Right lobe of liver (tissue), 6 donors: ENCODE measurements at places on chromosomes 11 and 22. TPM values are rescaled to one million over a fixed set of nuclear protein-coding genes. Genes with fewer than 3 reads are reported as not detected.

Gene MYRF
- total RNA-seq = 14.7 TPM

Gene MS4A8
- total RNA-seq = not detected

Gene CSTF3
- 12.0 TPM for total RNA-seq

Gene ASPHD2
- total RNA-seq = 0.07 TPM

Gene MRPL21
- total RNA-seq = 18.8 TPM

Gene SYT8
- total RNA-seq = not detected

GRCh38 chr11:11898648-11899047 is 56.9 kb downstream of the USP47 start:
- H3K27me3 ChIP-seq = no peaks in the 10 kb centered on the region
- H3K27ac ChIP-seq = no peak overlapping the region
- no peaks in the 10 kb centered on the region for H3K36me3 ChIP-seq
- no peaks in the 10 kb centered on the region for H3K4me1 ChIP-seq

DNA sequence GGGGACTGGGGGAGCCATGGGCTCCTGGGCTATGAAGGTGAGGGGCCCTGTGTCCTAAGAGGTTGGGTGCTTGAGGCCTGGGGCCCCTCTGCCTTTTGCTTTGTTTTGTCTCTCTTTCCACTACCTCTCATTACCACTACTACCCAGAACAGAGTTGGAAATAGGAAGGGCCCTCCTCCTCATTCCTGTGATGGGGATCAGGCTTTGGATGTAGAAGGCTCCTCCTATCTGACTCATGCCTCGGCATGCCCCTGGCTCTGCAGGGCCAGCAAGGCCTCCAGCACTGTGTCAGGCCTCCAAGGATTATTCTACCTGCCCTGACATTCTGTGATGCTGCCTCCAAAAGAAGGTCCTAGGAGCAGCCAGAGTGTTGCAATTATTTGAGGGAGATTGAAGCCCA is 766 bp downstream of the IZUMO1R start:
- H3K27me3 ChIP-seq = no peaks in the 10 kb centered on the region
- no peak overlapping the region for H3K4me3 ChIP-seq
- H3K36me3 ChIP-seq = no peaks in the 10 kb centered on the region
- H3K4me1 ChIP-seq = no peaks in the 10 kb centered on the region
- H3K27ac ChIP-seq = no peak overlapping the region
- DNase-seq = no peak

DNA sequence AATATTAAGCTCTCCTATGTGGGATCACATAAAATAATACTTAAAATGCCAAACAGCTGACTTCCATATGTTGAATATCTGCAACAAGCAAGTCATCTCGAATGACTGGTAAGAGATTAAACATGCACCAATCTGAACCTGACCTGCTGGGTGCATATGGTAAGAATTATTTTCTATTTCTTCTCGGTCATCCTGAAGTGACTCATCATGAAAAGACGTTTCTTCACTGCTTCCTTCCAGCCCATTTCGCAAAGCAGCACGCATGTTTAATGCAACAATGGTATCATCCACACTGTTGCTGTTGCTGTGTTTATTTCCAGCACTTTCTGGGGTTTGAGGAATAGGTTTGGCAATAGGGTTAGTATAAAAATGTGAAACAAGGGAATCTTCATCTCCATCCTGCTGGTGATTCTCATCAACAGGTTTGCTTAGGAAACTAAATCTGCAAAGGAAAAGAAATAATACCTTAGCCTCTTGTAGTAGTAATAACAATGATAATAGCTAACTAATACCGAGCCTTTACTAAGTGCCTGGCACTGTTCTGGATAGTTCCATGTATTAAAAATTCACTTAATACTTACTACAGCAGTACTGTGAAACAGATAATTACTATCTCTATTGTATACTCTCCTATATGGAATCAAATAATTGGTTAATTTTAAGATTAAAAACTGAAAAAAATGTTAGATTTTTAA is 52.0 kb upstream of the CHRNA10 start:
- no peaks in the 10 kb centered on the region for H3K27me3 ChIP-seq
- no peak overlapping the region for H3K27ac ChIP-seq
- DNase-seq = no peak
- no peak overlapping the region for H3K4me3 ChIP-seq
- H3K36me3 ChIP-seq = peaks cover 55% of the 10 kb centered on the region

DNA sequence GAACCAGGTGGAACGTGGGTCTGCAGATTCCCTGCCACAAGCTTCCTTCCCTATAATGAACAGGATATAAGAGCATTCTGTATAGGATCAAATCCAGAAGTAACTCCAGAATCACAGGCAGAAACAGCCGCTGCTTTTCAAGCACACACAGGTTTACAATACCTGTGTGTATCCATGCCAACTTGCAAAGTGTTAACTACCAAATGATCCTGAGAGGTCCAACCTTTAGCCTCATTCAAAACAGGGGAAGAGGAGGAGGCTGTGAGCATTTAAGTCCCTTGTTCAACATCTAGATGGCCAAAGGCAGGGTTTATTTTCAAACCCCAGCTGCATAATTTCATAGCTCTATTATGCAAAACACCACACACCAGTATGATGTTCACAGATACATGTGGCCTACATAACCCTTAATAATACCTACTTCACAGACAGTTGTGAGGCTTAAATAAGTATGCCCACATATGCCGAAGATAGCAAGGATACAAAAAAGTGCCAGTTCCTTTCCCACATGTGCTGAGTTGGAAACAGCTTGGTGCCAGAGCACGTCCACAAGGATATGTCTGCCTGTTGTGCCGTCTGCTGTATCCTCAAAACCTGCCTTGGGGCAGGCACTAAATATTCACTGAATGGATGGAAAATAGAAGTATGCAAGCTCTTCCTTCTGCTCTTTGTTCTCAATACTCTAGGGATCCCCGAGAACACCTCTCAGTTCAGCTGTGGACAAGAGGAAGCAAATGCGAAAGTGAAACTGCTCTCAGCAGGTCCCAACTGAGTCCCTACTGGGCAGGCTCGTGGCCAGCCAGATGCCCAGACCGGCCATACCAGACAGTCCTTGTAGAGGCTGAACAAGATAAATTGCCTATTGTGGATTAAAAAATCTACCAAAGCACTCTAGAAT is 66.8 kb downstream of the LARGE1 start:
- peak; percentile 80 for DNase-seq
- H3K4me1 ChIP-seq = peaks cover 16% of the 10 kb centered on the region
- H3K27ac ChIP-seq = peak overlapping the region; percentile 56
- H3K4me3 ChIP-seq = peak overlapping the region; percentile 57

GRCh38 chr22:38138961-38139360 is 28.5 kb upstream of the BAIAP2L2 start:
- H3K36me3 ChIP-seq = no peaks in the 10 kb centered on the region
- DNase-seq = peak; percentile 25
- no peaks in the 10 kb centered on the region for H3K4me1 ChIP-seq
- no peaks in the 10 kb centered on the region for H3K27me3 ChIP-seq
- no peak overlapping the region for H3K4me3 ChIP-seq
- H3K27ac ChIP-seq = no peak overlapping the region

DNA sequence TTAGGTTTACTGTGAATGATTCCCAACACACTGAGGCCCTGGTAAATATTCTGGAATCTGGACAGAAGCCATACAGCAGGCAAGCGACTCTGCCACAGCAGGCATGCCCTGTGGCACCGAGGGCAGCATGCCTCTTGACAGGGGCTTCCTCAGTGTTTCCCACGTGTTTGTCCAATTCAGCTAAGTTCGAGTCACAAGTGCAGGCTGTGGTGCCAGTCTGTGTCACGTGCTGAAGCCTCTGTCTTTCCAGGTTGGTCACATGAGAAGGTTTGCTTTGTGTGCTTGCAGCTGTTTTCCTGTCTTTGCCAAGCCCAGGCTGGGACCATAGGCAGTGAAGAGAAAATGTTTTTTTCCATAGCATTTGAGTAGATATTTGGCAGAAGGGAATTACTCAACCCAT is 2.4 kb upstream of the PPFIBP2 start:
- no peak overlapping the region for H3K4me3 ChIP-seq
- H3K36me3 ChIP-seq = no peaks in the 10 kb centered on the region
- peak; percentile 81 for DNase-seq
- H3K4me1 ChIP-seq = no peaks in the 10 kb centered on the region
- H3K27me3 ChIP-seq = no peaks in the 10 kb centered on the region
- H3K27ac ChIP-seq = no peak overlapping the region

- H3K4me3 ChIP-seq = no peak overlapping the region
- no peak overlapping the region for H3K27ac ChIP-seq
- no peaks in the 10 kb centered on the region for H3K4me1 ChIP-seq
- H3K27me3 ChIP-seq = no peaks in the 10 kb centered on the region
- no peaks in the 10 kb centered on the region for H3K36me3 ChIP-seq
Observed at GRCh38 chr11:101523634-101524260, 60.1 kb downstream of the TRPC6 start.

DNA sequence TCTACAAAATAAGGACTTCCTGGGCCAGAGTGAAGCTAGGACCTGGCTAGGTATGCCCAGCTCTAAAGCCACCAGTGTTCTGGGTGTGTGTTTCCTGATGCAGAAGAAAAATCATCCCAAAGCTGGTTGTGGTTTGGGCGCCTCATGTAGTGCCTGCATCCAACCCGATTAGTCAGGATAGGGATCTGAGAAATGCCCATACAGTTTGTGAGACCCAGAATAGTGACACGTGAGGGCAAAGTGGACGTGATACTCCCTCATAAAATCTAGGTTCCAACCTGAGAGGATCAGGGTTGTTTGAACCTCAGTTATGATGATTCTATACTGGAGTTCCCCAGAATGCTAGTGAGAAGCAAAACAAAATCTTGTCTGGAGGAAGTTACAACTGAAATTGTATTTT is 238.4 kb downstream of the TBC1D22A start:
- DNase-seq = no peak
- H3K4me1 ChIP-seq = no peaks in the 10 kb centered on the region
- H3K36me3 ChIP-seq = no peaks in the 10 kb centered on the region
- no peaks in the 10 kb centered on the region for H3K27me3 ChIP-seq
- H3K4me3 ChIP-seq = no peak overlapping the region

- H3K27me3 ChIP-seq = no peaks in the 10 kb centered on the region
- no peaks in the 10 kb centered on the region for H3K36me3 ChIP-seq
- DNase-seq = no peak
- H3K27ac ChIP-seq = no peak overlapping the region
- H3K4me1 ChIP-seq = no peaks in the 10 kb centered on the region
- H3K4me3 ChIP-seq = no peak overlapping the region
Observed at GRCh38 chr11:34790620-34791019, 125.6 kb downstream of the APIP start.

DNA sequence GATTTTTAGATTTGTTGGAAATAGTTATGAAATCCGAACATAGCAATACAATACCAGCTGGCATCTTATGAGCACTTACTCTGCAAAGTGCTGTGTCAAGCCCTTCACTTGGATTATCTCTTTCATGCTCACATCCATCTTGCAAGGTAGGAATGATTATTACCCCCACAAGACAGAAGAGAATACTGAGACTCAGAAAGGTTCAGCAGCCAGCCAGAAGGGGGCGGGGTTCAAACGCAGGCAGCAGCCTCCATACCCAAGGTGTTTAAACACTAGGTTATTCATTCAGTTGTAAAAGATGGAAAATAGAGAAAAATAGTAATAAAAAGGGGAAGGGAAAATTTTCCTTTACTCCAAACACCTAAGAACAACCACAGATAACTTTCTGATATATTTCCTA is 158.5 kb downstream of the CCDC34 start:
- H3K36me3 ChIP-seq = no peaks in the 10 kb centered on the region
- DNase-seq = no peak
- no peak overlapping the region for H3K27ac ChIP-seq
- no peak overlapping the region for H3K4me3 ChIP-seq
- H3K4me1 ChIP-seq = no peaks in the 10 kb centered on the region

DNA sequence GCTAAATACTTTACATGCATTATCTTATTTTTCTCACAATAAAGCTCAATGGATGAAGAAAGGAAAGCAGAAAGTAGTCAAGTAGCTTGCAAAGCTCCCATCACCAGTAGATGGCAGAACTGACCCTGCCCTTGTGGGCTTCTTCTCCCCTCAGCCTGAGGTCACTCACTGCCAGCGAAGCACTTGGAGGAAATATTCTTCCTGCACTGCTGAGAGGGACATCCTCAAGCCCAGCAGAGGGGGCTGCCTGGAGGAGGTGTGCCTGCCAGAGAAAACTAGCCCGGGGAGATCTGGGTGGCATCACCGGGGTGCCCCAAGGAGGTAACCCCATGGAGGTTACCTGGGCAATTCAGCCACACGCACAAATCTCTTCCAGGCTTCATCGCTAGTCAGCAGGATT is 6.6 kb downstream of the APOL4 start:
- no peaks in the 10 kb centered on the region for H3K27me3 ChIP-seq
- H3K36me3 ChIP-seq = no peaks in the 10 kb centered on the region
- no peak for DNase-seq
- H3K27ac ChIP-seq = no peak overlapping the region
- H3K4me3 ChIP-seq = no peak overlapping the region
- H3K4me1 ChIP-seq = peaks cover 24% of the 10 kb centered on the region

DNA sequence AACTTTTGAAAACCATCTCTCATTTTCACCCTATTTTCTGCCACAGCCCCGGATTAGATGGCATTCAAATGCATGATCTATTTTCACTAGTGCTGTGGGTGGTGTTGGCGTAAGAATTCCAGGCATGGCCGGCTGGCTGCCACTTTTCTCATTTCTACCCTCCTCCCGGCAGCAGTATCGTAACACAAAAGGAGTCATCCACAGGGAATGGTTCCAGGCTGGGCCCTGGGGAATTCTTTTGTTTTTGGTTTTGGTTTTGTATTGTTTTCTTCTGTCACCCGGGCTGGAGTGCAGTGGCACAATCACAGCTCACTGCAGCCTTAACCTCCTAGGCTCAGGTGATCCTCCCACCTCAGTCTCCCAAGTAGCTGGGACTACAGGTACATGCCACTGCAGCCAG is 13.8 kb downstream of the JAML start:
- H3K27ac ChIP-seq = no peak overlapping the region
- no peak for DNase-seq
- no peaks in the 10 kb centered on the region for H3K36me3 ChIP-seq

DNA sequence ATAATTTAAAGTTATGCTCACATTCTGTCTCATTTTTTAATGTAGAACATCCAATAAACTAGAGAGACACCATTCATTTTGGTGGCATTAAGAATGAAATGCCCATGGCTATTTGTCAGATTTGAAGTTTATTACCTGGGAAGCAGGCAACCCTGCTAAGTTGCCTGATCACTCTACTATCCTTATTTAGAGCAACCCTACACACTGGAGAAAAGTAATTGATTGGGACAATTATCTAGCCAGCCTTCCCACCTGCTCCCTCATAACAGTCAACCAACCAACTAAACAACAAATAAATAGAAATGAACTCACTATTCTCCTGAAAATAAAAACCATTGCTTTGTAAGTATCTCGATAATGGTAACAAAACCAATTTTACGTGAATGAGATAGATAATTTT is 1129.0 kb upstream of the TENM4 start:
- no peaks in the 10 kb centered on the region for H3K4me1 ChIP-seq
- DNase-seq = no peak
- no peaks in the 10 kb centered on the region for H3K27me3 ChIP-seq
- no peaks in the 10 kb centered on the region for H3K36me3 ChIP-seq
- no peak overlapping the region for H3K4me3 ChIP-seq

GRCh38 chr22:50089231-50089630 is 575 bp upstream of the MOV10L1 start:
- H3K4me3 ChIP-seq = no peak overlapping the region
- H3K27ac ChIP-seq = no peak overlapping the region

- H3K4me1 ChIP-seq = no peaks in the 10 kb centered on the region
- H3K4me3 ChIP-seq = no peak overlapping the region
- H3K27ac ChIP-seq = no peak overlapping the region
Observed at GRCh38 chr11:133928628-133929059, 28.1 kb downstream of the IGSF9B start.

GRCh38 chr11:61254403-61255025 is 13.5 kb downstream of the PGA5 start:
- H3K27me3 ChIP-seq = no peaks in the 10 kb centered on the region
- no peaks in the 10 kb centered on the region for H3K4me1 ChIP-seq
- H3K27ac ChIP-seq = no peak overlapping the region
- DNase-seq = peak; percentile 64
- H3K36me3 ChIP-seq = no peaks in the 10 kb centered on the region

- H3K4me3 ChIP-seq = no peak overlapping the region
- DNase-seq = no peak
- no peaks in the 10 kb centered on the region for H3K27me3 ChIP-seq
- no peaks in the 10 kb centered on the region for H3K36me3 ChIP-seq
Observed at GRCh38 chr11:68998390-68998911, 14.6 kb downstream of the MRGPRF start.
